Activated CD4-positive, alpha-beta memory T cell treated with anti-CD3 and anti-CD28 coated beads for 36 hours (primary cell): ENCODE measurements at places on chromosomes 12 and 14. TPM values are rescaled to one million over a fixed set of nuclear protein-coding genes. Genes with fewer than 3 reads are reported as not detected.

Gene DLK1
- total RNA-seq: not detected

Gene NPAS3
- total RNA-seq: not detected

Gene BBOF1
- 1.3 TPM for total RNA-seq

Gene IL31
- 3.8 TPM for total RNA-seq

Gene SLC5A8
- not detected for total RNA-seq

Gene MAP3K9
- 6.3 TPM for total RNA-seq

Gene HIP1R
- 22.2 TPM for total RNA-seq

Gene TPH2
- total RNA-seq: not detected

Gene SLC25A21
- total RNA-seq: not detected

Gene C1S
- 1.7 TPM for total RNA-seq

Gene KIF5A
- total RNA-seq: 0.90 TPM

Gene CD163
- total RNA-seq: not detected

Gene RHEBL1
- 15.6 TPM for total RNA-seq

Gene SYNE3
- 35.3 TPM for total RNA-seq

Gene AHNAK2
- total RNA-seq: 0.05 TPM

Gene GABARAPL1
- total RNA-seq: 8.9 TPM

Gene FOXN4
- not detected for total RNA-seq

Gene KDM2B
- total RNA-seq: 44.8 TPM

Gene TMEM119
- 0.10 TPM for total RNA-seq

Gene AMN
- not detected for total RNA-seq

Gene LRP1
- total RNA-seq: 1.4 TPM

Gene RAN
- total RNA-seq: 2,144 TPM

Gene FOXA1
- total RNA-seq: 0.19 TPM

Gene KLHDC1
- total RNA-seq: 1.4 TPM

Gene TCL1B
- total RNA-seq: not detected

Gene DHRS1
- total RNA-seq: 14.9 TPM

Gene KRT71
- not detected for total RNA-seq

Gene PUS1
- total RNA-seq: 53.9 TPM

Gene PPP2R5C
- total RNA-seq: 268 TPM

Gene MAX
- 74.5 TPM for total RNA-seq

Gene SLC35E3
- 5.3 TPM for total RNA-seq

Gene GPX2
- total RNA-seq: not detected

Gene MOK
- 2.7 TPM for total RNA-seq

Gene KRT80
- total RNA-seq: not detected

Gene RNASE1
- not detected for total RNA-seq

Gene CD9
- 1.5 TPM for total RNA-seq

Gene RASSF9
- total RNA-seq: not detected

Gene SLC8A3
- total RNA-seq: 0.31 TPM

Gene RAD9B
- total RNA-seq: 2.7 TPM
